ENCODE measurements at places on chromosomes 4 and X.

DNA sequence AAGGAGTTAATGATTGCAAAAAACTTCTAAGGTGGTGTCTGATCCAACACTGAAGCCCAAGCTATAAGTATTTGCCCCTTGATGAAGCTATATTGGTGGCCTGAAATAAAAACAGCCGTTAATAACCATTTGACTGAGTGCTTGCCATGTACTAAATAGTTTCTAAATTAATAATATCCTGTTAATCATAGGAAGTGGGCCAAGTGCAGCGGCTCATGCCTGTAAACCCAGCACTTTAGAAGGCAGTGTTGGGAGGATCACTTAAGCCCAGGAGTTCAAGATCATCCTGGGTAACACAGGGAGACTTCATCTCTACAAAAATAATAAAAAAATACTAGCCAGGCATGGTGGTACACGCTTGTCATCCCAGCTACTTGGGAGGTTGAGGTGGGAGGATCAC lies 8.3 kb downstream of the NDP start:
- DNase-seq, result no peak

- no peak for DNase-seq
Observed at GRCh38 chrX:13669246-13669737, 16.4 kb downstream of the TCEANC start.

- no peak for DNase-seq
Observed at GRCh38 chr4:182193311-182193710, 49.9 kb upstream of the TENM3 start.

- no peak for DNase-seq
Observed at GRCh38 chrX:129577473-129577872, 37.4 kb downstream of the OCRL start.

- no peak for DNase-seq
Observed at GRCh38 chr4:73661646-73662119, 41.4 kb upstream of the RASSF6 start.

- no peak for DNase-seq
Observed at GRCh38 chrX:19440713-19441112, 74.6 kb downstream of the MAP3K15 start.

- no peak for DNase-seq
Observed at GRCh38 chrX:84078991-84079390, 109.0 kb downstream of the RPS6KA6 start.

DNA sequence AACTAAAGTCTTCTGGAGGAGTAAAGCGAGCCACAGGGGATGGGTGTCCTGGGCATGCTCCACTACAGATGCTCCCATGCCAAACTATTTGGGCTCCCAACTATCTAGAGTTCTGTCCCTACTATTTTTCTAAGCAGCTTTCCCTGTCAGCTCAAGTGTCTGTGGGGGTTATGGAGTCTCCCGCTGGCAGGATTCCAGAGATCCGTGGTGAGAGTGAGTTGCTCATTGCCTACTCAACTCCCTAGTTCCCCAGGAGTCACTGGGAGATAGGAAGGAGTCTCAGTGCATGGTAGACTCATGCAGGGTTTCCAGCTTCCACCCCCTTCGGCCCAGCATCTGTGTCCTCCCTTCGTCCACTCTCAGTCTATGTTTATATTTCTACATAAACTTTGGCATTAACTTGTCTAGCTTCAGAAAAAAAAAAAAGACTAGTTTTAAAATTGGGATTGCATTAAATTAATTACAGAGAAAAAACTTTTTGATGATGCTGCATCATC lies 55.1 kb upstream of the INPP4B start:
- no peak for DNase-seq

DNA sequence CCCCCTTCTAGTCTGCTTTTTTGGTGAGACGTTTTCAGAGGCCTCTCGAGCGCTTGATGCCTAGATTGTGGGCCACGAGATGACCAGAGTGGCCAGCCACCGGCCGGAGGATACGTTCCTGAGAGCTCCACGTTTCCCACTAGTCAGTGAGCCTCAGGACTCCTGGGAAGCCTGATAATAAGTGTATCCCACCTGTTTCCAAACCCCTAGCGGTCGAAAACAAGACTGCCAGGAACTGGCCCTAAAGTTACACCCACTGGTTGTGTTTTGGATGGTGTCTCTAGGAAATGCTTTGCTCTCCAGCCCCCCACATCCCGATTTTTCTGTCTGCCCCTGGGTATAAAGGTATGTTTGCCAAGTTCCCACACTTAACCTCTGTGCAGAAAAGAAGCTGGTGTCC lies 4.6 kb upstream of the RS1 start:
- no peak for DNase-seq

DNA sequence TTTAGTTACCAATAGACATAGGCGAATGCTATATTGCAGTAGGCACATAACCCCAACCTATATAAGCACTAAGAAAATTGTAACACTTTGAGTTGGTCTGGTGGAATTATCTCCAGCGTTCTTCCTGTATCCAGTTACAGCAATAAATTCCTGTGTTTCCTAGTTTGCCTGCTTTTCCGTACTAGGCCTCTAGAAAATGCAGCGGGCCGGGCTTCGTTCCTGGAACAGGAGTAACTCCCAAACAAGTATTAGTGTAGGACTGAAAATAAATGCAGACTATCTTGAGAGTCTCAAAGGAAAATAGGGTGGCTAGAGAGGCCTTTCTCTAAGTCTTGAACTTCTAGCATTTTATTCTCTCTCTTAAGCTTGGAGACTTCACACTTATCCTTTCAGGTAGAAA lies 159.8 kb downstream of the OR13H1 start:
- DNase-seq, result no peak

DNA sequence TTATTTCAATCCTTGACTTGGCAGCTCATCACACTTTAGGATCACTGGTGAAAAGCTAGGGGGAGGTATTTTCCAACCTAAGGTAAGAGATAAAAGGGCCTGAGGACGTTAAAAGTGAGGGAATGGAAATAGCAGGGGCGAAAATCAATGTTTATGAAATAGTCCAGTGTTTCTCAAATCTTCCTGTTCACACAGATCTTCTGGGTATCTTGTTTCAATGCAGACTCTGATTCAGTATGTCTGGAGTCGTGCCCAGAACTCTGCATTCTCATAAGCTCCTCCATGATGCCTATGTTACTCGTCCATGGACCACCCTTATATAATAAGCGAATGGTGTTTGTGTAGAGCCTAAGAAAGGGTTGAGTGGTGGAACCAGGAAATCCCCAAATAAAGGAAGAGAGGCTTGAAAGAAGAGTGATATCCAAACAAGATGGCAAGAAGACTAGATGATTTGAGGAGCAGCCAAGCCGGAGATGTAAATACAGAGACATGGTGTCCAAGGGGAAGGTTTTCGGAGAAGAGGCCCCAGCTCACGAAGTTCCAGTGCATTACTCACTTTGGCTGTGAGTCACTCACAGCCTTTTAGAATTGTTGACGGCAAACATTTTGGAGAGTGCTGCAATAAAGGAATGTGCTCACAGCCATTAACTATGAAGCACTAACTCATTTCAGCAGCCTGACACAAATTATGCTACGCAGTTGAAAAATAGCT lies 215.6 kb upstream of the PPARGC1A start:
- DNase-seq, result no peak

All from NCI-H187 treated with DMSO at 0.1 percent for 48 hours (cell line).